Forelimb muscle (tissue), 1 donor: ENCODE measurements at places on chromosomes 16 and 17. TPM values are rescaled to one million over a fixed set of nuclear protein-coding genes. Genes with fewer than 3 reads are reported as not detected.

DNA sequence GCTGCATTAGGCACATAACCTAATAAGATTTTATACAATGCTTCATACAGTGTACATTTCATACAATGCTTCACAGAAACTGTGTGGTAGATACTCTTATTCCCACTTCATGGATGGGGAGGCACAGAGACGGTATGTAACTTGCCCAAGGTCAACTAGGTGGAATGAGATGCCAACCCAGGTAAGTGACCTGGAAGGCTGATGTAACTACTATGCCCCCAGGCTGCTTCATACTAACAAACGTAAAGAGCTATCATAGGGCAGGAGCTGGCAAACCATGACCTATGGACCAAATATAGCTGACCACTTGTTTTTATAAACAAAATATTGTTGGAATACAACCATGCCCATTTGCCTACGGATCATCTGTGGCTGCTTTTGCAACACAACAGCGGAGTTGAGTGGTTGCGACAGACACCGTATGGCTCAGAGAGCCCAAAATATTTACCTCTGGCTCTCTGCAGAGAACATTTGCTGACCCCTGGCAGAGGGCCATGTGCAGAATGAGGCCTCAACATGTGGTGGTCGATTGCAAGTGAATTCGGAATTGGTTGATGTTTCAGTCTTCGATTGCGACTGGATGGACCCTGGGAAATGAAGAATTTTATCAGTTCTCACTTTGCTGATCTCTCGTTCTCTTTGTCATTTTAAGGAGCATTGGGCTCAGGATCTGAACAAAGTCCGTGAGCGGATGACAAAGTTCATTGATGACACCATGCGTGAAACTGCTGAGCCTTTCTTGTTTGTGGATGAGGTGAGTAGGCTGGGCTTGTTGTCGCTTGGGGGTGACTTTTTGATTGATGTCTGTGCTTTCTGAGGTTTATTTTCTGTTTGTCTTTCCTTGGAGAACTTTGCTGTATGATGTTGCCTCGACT, 109.7 kb downstream of the PLCG2 start:
- no peak for DNase-seq

- no peak for DNase-seq
These were observed 2.7 kb downstream of the N4BP1 start for GRCh38 chr16:48607056-48607825.

The SMURF2 gene
- polyA plus RNA-seq: 19.8 TPM

- no peak for DNase-seq
These were observed 19.2 kb downstream of the POLR3E start for GRCh38 chr16:22316411-22316811.

- no peak for DNase-seq
These were observed 55.1 kb downstream of the RPTOR start for GRCh38 chr17:80599546-80600305.

DNA sequence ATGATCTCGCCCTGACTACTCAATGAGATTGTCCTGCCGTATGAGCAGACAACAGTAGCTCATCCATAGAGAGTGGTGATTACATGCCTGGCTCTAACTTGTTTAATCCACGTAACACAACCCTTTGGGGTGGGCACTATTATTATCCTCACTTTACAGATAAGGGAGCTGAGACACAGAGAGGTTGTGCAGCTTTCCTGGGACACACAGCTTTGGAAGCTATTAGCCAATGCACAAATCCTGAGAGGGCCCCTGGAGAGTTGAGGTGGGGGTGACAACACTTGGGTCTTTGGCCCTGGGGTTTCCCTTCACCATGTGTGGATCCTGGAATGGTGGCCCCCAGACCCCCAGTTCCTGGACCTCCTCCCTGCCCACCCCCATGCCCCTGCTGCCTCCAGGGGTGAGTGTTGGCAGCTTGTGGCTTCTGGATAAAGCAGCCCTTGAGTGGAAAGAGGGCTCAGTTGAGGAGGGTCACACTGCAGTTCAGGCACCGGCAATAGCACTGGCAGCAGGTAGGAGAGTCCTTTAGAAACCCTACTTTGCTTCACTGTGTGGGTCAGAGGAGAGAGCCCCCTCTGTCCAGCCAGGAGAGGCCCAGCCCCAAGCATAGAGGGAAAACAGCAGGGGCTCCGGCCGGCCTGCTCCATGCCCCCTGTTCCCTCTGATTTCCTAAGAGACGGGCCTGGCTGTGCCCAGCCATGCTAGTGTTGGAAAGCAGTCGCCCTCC, 230.7 kb downstream of the KATNIP start:
- DNase-seq: no peak

The KIF2B gene
- polyA plus RNA-seq: not detected

- DNase-seq: no peak
These were observed 14.7 kb upstream of the RPTOR start for GRCh38 chr17:80529904-80530292.

The KLHL10 gene
- polyA plus RNA-seq: 0.18 TPM

DNA sequence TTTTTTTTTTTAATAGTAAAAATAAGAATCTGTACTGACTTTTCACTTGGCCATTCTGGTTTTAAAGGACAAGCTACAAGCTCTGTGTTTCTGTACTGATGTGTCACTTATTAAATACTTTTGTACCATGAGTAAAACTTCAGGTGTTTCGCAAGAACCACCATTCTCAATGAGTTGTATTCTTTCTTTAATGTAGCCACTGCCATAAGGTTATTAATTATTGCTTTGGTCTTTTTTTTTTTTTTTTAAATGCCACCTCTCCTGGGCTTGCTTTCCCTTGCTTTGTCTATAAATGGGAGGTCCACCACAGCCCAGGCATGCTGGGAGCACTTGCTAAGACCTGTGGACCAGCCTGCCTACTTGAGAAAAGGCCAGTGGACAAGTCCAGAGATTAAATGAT, 8.4 kb downstream of the ARL2BP start:
- no peak for DNase-seq

The ZFP3 gene
- polyA plus RNA-seq: 11.8 TPM

DNA sequence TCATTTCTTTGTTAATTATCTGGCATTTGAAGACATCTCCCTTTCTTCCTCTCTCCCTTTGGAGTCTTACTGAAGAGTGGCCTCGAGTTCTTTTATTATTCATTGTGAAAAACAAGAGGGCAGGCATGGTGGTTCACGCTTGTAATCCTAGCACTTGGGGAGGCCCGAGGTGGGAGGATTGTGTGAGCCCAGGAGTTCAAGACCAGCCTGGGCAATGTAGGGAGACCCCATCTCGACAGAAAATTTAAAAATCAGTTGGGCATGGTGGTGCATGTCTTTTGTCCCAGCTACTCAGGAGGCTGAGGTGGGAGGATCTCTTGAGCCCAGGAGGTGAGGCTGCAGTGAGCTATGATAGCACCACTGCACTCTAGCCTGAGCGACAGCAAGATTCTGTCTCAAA, 20.1 kb downstream of the BPTF start:
- no peak for DNase-seq

GRCh38 chr17:50575581-50576210, 15.2 kb downstream of the CACNA1G start:
- DNase-seq: no peak

DNA sequence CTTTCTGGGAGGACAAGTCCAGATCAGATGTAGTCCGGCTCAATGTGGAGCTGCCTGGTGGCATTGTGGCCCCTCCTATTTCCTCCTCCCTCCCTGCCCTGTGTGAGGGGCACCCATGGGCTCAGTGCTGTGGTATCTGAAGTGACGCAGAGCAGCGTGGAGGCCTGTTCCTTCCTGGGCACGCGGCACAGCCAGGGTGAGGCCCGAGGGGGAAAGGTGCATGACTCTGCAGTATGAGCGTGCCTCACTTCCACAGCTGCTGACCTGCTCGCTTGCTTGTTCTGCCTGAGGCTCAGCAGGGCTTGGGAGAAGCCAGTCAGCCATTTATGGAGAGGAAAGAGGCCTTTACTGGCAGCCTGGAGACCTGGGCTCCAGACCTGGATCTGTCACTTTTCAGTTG, 11.7 kb downstream of the TMEM238L start:
- DNase-seq: no peak

The ITGA3 gene
- 29.0 TPM for polyA plus RNA-seq
